ENCODE measurements at places on chromosomes 3 and 15.

- DNase-seq = no peak
Measured at GRCh38 chr15:40053831-40054604, 15.0 kb upstream of the SRP14 start.

DNA sequence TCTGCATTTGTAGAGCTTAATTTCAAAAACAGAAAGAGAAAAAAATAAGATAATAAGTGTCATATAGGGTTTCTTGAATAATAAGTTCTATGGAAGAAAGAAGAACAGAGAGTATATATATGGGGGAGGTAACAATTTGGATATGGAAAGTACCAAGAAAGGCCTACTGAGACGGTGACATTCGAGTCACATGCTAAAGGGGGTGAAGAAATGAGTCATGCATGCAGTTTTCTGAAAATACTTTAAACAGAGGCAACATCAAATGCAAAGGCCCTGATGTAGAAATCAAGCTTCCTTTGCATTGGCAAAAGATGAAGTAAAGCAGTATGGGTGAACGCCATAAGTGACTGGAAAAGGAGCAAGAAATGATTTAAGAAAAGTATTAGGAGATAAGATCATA lies 371.6 kb upstream of the ZNF385D start:
- DNase-seq = no peak

DNA sequence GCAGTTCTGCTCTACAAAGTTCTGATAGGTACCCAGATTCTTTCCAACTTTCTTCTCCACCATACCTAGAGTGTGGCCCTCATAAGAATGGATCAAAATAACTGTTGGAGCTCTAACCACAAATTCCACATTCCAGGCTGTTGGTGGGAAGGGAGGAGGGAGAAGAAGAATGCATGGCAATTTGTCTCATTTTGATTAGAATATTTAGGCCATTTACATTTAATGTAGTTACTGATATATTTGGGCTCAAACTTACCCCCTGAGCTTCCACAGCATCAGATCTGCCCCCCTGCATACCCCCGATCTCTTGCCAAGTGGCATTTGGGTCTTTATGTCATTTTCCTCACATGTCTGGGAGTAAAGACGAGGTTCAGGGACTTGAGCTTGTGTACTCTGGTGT lies 7.7 kb downstream of the CHRNB4 start:
- no peak for DNase-seq

GRCh38 chr15:68910341-68910740 lies 20.0 kb upstream of the SPESP1 start:
- no peak for DNase-seq

DNA sequence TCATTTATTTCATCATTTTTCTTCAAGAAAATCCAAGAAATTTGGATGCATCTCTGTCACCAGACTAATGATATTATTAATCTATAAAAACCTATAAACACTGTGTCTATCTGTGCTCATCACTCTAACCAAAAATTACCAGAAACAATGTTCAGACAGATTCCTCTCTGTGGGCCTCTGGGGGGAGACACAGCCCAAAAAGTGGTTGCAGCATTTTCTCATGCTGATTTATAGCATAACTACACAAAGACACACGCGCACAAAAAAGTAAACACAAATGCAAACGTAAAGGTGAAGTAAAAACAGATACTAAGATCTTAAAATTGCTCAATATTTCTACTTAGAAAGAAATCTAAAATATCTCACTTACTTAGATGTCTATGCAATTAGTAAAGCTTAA lies 976.0 kb downstream of the GBE1 start:
- peak; percentile 0 for DNase-seq

- DNase-seq = peak; percentile 40
Measured at GRCh38 chr3:50525987-50526386, 22.6 kb upstream of the CACNA2D2 start.

GRCh38 chr15:28096411-28096669 lies 2.8 kb downstream of the OCA2 start:
- no peak for DNase-seq

DNA sequence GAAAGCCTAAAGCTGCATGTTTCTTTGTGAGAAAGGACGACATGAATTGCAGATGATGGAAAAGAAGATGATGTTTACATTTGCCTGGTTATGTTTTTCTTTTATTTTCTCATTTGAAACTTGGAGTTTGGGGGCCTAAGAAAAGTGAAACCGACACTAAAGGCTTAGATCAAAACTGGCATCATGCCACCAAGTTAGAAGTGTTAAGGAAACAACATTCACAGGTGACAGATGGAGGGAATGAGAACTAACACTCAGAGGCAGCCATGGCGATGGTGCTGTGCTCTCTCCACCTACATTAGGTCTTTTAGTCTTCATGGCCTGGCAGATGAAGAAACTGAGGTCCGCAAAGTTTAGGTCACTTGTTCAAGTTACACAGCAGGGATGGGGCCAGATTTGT lies 923.6 kb downstream of the TUSC7 start:
- DNase-seq = no peak

GRCh38 chr15:48939648-48940047 lies 24.1 kb downstream of the SHC4 start:
- peak; percentile 98 for DNase-seq

DNA sequence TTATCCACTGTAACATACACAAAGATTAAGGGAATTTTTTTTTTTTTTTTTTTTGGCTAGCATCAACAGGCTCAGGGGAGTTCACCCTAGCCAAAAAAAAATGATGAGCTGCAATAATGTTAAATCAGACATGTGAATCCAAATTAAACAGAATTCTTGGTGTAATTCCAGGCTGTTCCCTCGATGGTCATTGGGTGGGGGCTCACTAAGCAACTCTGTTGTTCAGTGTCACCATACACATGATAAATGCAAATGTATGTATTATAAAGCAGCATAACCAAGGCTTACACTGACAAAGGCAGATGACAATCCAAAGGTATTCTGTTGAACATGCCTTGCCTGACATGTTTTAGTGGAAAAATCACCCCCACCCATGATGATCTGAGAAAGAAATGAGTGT lies 29.0 kb downstream of the IL1RAP start:
- no peak for DNase-seq

DNA sequence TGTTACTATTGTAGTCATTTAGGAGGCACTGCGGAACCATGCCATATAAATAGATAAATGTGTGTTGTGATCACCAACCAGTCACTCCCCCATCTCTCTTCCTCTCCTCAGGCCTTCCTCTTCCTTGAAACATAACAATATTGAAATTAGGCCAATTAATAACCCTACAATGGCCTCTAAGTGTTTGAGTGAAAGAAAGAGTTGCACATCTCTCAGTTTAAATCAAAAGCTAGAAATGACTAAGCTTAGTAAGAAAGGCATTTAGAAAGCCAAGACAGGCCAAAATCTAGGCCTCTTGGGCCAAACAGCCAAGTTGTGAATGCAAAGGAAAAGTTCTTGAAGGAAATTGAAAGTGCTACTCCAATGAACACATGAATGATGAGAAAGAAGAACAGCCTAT lies 8.1 kb upstream of the DNASE1L3 start:
- no peak for DNase-seq

DNA sequence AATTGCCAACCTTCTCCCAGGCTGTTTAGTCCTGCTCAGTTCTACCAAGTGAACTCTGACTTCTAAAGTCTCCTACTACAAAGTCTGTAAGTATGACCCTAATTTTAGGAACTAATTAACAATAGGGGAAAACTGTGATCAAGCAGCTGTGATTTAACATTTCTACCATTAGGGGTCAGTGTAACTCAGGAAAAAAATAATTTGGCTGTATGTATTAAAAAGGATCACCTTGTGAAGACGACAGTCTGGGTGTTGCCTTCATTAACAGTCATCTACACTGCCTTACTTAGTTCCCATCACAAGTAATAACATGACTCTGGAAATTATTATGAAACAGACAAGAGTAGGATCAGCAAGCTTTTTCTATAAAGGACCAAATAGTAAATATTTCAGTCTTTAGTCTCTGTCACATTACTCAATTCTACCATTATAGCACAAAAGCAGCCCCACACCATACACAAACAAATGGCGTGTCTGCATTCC lies 4.2 kb upstream of the NPHP3 start:
- peak; percentile 33 for DNase-seq

DNA sequence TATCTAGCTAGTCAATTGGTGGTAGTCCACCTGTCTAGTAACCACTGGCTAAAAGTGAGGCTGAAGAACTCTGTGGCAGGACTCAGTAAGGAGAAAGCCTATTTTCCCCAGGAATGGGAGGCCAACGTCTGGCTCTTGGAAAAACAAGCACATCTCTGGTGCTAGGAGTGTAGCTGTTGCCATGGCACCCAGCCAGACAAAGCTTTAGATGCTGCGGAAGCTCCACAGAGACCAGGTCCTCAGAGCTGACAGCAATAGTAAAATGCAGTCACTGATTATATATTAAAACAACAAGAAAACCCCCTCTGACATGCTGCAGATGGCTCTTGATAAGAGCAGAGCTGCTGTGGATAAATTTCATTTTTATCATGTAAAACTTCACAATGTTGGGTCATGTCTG lies 124.9 kb upstream of the STRIT1 start:
- DNase-seq = peak; percentile 40

Measured in fibroblast of upper back skin (primary cell).